ENCODE measurements at places on chromosomes 1 and 21.

- DNase-seq, result no peak
Measured at GRCh38 chr1:110196917-110197765, 13.0 kb upstream of the KCNC4 start.

- DNase-seq, result no peak
Measured at GRCh38 chr1:246769306-246769705, 45.1 kb downstream of the SCCPDH start.

DNA sequence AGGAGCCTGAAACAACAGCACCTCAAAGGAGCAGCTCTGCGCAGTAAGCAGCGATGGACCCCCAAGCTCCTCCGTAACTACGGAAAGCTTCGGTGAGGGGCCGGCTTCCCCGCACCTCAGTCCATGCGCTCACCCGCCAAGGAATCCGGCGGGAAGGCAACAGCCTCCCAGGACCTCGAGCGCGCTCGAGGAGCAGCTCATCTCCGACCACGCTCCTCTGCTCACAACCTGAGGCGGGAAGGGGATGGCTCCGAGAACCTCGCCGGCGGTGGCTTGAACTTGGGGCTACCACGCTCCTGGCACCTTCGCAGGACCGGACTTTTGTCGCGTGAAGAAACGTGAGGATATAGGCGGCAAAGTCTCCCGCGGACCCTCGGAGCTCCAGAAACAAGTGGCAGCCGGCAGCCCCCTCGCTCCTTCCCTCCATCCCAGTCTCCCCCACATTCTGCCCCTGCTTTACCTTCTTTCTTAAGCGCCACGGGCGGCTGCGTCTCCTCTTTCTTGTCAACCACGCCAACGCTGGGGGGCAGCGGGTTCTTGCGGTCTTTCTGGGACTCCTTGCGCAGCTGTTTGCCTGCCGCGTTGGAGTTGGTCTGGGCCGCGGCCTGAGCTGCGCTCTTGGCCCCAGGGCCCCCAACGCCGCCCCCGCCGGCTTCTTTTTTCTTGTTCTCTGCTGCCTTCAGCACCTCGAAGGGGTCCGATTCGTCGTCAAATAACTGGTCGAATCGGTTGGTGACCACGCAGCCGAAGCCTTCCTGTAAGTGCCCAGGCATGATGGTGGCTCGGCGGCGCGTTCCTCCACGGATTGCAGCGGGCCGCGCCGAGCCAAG, 459 bp downstream of the SERBP1 start:
- no peak for DNase-seq

DNA sequence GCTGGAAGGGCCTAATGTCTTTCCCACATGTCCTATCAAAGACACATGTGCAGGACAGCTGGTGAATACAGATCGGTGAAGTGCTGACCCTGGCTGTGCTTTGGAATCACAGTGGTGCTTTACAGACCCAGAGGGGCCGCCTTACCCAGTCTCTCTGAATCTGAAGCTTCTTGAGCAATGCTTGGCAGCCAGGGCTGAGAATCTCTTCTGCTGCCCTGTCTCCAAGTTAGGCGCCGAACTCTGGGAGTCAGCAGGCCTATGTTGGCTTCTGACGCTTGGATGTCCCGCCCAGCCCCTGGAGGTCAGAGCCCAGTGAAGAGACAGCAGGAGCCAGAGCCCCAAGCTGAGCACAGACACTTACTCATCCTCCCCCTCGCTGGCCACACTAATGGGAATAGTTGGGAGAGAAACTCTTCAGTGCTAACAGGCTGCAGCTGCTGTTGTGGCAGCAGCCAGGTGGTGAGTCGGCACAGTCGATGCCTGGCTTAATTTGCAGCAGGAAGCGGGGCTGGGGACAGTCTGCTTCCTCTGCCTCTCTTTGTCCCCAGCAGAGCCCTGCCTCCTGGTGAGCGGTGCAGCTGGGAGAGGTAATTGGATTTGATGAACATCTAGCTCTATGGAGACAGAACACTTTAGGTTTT, 68.1 kb downstream of the URB2 start:
- DNase-seq, result no peak

DNA sequence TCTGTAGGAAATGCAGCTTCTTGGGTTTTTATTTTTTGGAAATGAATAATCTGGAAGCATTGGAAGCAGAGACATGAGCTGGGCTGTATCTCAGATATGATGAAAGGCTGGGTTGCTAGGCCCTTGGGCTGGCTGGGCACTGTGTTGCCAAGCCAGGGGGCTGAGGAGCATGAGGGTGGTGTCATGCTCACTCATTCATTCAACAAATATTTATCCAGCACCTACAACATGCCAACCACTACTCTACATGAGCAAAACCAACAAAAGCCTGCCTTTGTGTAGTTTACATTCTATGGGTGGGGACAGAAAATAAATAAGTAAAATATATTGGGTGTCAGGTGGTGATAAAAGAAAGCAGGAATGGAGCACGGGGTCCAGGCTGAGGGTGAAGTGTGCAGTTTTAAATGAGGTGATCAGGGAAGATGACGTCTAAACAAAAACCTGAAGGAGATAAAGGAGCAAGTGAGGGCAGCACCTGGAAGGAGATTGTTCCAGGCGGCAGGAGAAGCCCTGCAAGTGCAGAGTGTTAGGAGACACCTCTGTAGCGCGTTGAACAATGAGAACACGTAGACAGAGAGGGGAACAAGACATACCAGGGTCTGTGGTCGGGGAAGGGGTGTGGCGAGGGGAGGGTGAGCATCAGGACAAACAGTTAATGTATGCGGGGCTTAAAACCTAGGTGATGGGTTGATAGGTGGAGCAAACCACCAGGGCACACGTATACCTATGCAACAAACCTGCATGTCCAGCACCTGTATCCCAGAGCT, 10.9 kb downstream of the TAGLN2 start:
- DNase-seq, result no peak

Measured in GF-D8 (cell line).